Thymus (tissue), 14 donors: ENCODE measurements at places on chromosomes 3 and 15. TPM values are rescaled to one million over a fixed set of nuclear protein-coding genes. Genes with fewer than 3 reads are reported as not detected.

Gene GOLGA8M
- 0.21 TPM for polyA plus RNA-seq

Gene SLC2A2
- polyA plus RNA-seq = 0.05 TPM

Gene ZIC1
- 0.02 TPM for polyA plus RNA-seq

Gene WDR93
- 0.32 TPM for polyA plus RNA-seq

Gene CYP1A2
- polyA plus RNA-seq = 0.05 TPM

Gene CSTA
- polyA plus RNA-seq = 292 TPM

Gene LRRC2
- polyA plus RNA-seq = 2.4 TPM

Gene CCR8
- 2.1 TPM for polyA plus RNA-seq

Gene NKTR
- polyA plus RNA-seq = 52.9 TPM

Gene CDHR4
- polyA plus RNA-seq = 0.18 TPM

Gene IL16
- 64.1 TPM for polyA plus RNA-seq

Gene SH2D7
- polyA plus RNA-seq = 0.05 TPM

Gene LNP1
- polyA plus RNA-seq = 1.6 TPM

Gene CCPG1
- polyA plus RNA-seq = 28.9 TPM

Gene LTK
- polyA plus RNA-seq = 0.66 TPM

Gene STRC
- 1.8 TPM for polyA plus RNA-seq

Gene CA12
- polyA plus RNA-seq = 0.16 TPM

Gene CCDC191
- 7.3 TPM for polyA plus RNA-seq

Gene IL17RB
- polyA plus RNA-seq = 2.7 TPM

Gene IGSF11
- 0.27 TPM for polyA plus RNA-seq

Gene LDHAL6B
- polyA plus RNA-seq = not detected

Gene CTXND1
- 0.07 TPM for polyA plus RNA-seq

Gene PLA2G4D
- polyA plus RNA-seq = 2.7 TPM

Gene PP2D1
- polyA plus RNA-seq = not detected

Gene C2CD4A
- 11.6 TPM for polyA plus RNA-seq

Gene CX3CR1
- polyA plus RNA-seq = 0.55 TPM

Gene ISLR2
- polyA plus RNA-seq = 0.98 TPM

Gene AGBL1
- polyA plus RNA-seq = 0.02 TPM

Gene RASGRF1
- 0.52 TPM for polyA plus RNA-seq

Gene GOLGA8S
- 0.23 TPM for polyA plus RNA-seq

Gene GCNT3
- polyA plus RNA-seq = 2.4 TPM

Gene XCR1
- polyA plus RNA-seq = 5.7 TPM

Gene ISLR
- polyA plus RNA-seq = 11.0 TPM

Gene LSAMP
- polyA plus RNA-seq = 0.71 TPM

Gene SCN11A
- polyA plus RNA-seq = 0.59 TPM

Gene IP6K1
- 17.2 TPM for polyA plus RNA-seq

Gene PARP14
- 18.9 TPM for polyA plus RNA-seq

Gene ROPN1
- 0.30 TPM for polyA plus RNA-seq

Gene ZNF770
- polyA plus RNA-seq = 20.4 TPM
